PC-9 (cell line): ENCODE measurements at places on chromosomes 7 and 10. TPM values are rescaled to one million over a fixed set of nuclear protein-coding genes. Genes with fewer than 3 reads are reported as not detected.

The VAX1 gene
- not detected in 2 replicates for total RNA-seq

The ZNF365 gene
- 1.3 and 1.8 TPM in 2 replicates for total RNA-seq

The MMD2 gene
- total RNA-seq: not detected in 2 replicates

The GTF2I gene
- 364 and 374 TPM in 2 replicates for total RNA-seq

The ATAD1 gene
- 21.8 and 26.3 TPM in 2 replicates for total RNA-seq

The KIF11 gene
- 21.7 and 35.7 TPM in 2 replicates for total RNA-seq

The CALN1 gene
- not detected in 2 replicates for total RNA-seq

The GLI3 gene
- not detected in 2 replicates for total RNA-seq

The CEP55 gene
- total RNA-seq: 29.6 and 38.9 TPM in 2 replicates

The BLNK gene
- 0.98 and 1.0 TPM in 2 replicates for total RNA-seq

The INPP5A gene
- total RNA-seq: 18.4 and 18.8 TPM in 2 replicates

The OGDHL gene
- total RNA-seq: not detected in 2 replicates

The ALDH18A1 gene
- total RNA-seq: 34.0 and 35.3 TPM in 2 replicates

The RAPGEF5 gene
- 16.4 and 16.6 TPM in 2 replicates for total RNA-seq

The RASA4B gene
- 1.2 and 5.8 TPM in 2 replicates for total RNA-seq

The ZNF853 gene
- total RNA-seq: 7.9 and 13.5 TPM in 2 replicates

The SEC31B gene
- 7.4 and 9.2 TPM in 2 replicates for total RNA-seq

The SPDYE16 gene
- not detected in 2 replicates for total RNA-seq

The LIPA gene
- 32.4 and 45.2 TPM in 2 replicates for total RNA-seq

The SDK1 gene
- not detected in 2 replicates for total RNA-seq

The CPVL gene
- 0.28 TPM in 1 of 2 replicates, not detected in the other for total RNA-seq

The UPK3BL1 gene
- total RNA-seq: 39.8 and 52.0 TPM in 2 replicates

The MYH16 gene
- total RNA-seq: 11.7 and 18.0 TPM in 2 replicates

The HOXA7 gene
- total RNA-seq: not detected in 2 replicates

The HOXA2 gene
- 6.1 and 6.5 TPM in 2 replicates for total RNA-seq

The RAMP3 gene
- not detected in 2 replicates for total RNA-seq

The LRIT1 gene
- total RNA-seq: not detected in 2 replicates

The ZNF488 gene
- total RNA-seq: 11.4 and 18.1 TPM in 2 replicates

The SH2D4B gene
- total RNA-seq: 0.24 TPM in 1 of 2 replicates, not detected in the other

The RELN gene
- total RNA-seq: 0.08 and 0.48 TPM in 2 replicates

The HOXA13 gene
- 0.35 and 0.40 TPM in 2 replicates for total RNA-seq

The SFMBT2 gene
- 0.07 TPM in 1 of 2 replicates, not detected in the other for total RNA-seq

The CNNM1 gene
- not detected in 2 replicates for total RNA-seq

The EIF4H gene
- 315 and 459 TPM in 2 replicates for total RNA-seq

The OR2A1 gene
- not detected in 2 replicates for total RNA-seq

The AOAH gene
- total RNA-seq: not detected in 2 replicates

The LRMDA gene
- total RNA-seq: not detected in 2 replicates

The TAS2R5 gene
- 1.1 and 2.1 TPM in 2 replicates for total RNA-seq

The CLEC5A gene
- total RNA-seq: not detected in 2 replicates

The WDR86 gene
- 7.7 and 12.4 TPM in 2 replicates for total RNA-seq

The POT1 gene
- 42.7 and 46.9 TPM in 2 replicates for total RNA-seq

The NUTM2E gene
- total RNA-seq: 0.70 and 0.88 TPM in 2 replicates

The MYL10 gene
- total RNA-seq: not detected in 2 replicates

The LRRC61 gene
- total RNA-seq: 34.8 and 42.3 TPM in 2 replicates

The LIPM gene
- not detected in 2 replicates for total RNA-seq

The TMEM196 gene
- total RNA-seq: not detected in 2 replicates

The ABHD11 gene
- 74.4 and 92.6 TPM in 2 replicates for total RNA-seq

The APBB1IP gene
- not detected in 2 replicates for total RNA-seq

The LUC7L2 gene
- total RNA-seq: 111 and 149 TPM in 2 replicates

The SEMA3A gene
- 6.1 and 6.3 TPM in 2 replicates for total RNA-seq

The FFAR4 gene
- total RNA-seq: 0.25 TPM in 1 of 2 replicates, not detected in the other
